ENCODE measurements at places on chromosomes 16 and 17.

GRCh38 chr17:71115669-71115972, 946.3 kb downstream of the KCNJ2 start:
- no peak for DNase-seq

DNA sequence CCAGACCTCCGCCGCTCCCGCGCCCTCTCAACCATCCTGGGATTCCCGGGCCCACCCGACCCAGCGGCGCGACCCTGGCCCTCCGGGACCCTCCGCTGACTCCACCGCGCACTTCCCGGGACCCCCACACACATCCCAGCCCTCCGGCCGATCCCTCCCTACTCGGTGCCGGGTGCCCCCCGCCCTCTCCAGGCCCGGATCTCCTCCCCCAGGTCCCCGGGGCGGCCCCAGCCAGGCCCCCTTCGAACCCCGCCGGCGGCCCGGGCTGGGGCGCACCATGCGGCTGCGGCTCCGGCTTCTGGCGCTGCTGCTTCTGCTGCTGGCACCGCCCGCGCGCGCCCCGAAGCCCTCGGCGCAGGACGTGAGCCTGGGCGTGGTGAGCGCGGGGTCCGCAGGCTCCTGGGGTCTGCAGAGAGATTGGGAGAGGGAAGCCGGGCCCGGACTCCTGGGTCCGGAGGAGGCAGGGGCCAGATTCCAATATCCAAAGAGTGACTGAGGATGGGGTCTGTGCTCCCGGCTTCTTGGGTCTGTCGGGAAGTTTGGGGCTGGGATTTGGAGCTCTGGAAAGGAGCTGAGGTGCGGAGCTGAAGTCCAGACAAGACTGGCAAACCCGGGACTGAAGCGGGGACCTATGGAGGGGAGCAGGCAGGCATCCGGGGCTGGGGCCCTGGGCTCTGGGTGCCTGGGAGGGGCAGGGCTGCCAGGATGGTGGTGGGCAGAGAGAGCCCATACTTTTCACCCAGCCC, 453 bp downstream of the MMP25 start:
- no peak for DNase-seq

GRCh38 chr16:2009791-2010510, at the start of gene ZNF598:
TSS of gene ZNF598 (minus strand) at chr16:2009821.
- peak; percentile 57 for DNase-seq

GRCh38 chr17:70100983-70101382, 26.0 kb downstream of the KCNJ16 start:
- DNase-seq = no peak

All from effector CD8-positive, alpha-beta T cell (primary cell).